ENCODE measurements at places on chromosomes 13 and 19.

DNA sequence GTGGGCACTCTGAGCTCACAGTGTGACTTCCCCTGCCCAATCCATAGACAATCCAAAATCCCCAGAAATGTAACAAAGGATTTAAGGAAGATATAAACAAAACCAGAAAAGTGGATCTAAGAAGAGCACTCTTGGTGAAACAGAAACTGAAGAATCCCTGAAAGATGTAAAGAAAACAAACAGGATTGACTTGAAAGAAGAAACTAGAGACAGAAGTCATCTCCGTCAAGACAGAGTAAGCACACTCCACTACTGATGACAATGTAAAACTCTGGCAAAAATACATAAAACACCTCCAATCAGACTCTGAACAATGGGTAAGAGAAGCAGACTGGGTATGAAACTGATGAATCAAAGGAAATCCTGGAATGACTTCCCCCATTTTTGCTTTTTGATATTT is 13.5 kb downstream of the TUBGCP3 start:
- no peak for DNase-seq

GRCh38 chr19:45069056-45069455 is 7.2 kb downstream of the ZNF296 start:
- DNase-seq = no peak

- no peak for DNase-seq
Observed at GRCh38 chr19:22427547-22427946, 5.4 kb upstream of the ZNF98 start.

DNA sequence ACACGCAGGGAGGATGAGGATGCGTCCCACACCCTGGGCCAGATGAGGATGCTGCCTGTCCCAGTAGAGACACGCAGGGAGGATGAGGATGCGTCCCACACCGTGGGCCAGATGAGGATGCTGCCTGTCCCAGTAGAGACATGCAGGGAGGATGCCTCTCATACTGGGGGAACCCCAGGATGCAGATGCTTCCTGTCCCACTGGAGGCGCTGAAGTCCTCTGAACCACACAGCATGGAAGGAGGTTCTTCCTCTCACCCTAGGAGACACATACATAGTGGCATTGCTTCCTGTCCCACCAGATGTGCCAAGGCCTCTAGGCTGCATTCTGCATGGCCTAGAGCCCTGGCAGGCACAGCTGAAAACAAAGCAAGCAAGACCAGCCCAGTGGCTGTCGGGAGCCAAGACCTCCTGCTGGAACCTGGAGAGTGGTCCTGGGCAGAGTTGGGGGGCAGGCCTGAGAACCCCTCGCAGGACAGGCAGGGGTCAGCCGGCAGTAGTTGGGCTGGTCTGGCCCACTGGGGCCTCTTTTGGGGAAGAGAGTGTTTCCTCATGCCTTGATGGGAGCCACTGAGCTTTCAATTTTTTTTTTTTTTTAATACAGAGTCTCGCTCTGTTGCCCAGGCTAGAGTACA is 4.3 kb downstream of the HPN start:
- DNase-seq = no peak

DNA sequence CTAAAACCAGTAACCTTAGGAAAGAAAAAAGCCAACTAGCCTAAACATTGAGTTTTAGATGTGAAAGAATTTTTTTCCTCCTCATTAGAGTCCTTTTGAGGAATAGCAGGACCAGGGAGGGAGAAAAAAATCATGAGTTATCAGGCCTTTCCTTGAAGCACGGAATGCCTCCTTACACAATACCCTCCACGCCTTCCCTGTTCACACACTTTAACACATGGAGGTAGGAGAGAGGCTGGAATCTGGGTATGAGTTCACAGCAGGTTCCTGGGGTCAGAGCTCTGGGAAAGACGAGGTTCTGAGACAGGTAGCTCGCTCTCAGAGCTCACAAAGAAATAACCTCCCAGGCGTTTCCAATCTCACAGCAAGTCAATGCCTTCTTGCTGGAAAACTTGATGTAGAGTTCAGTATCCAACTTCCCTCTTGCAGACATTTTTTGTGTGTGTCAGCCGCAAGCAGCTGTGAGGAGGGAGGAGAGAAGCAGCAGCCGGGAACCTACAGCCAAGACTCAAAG is 716 bp downstream of the ZNF573 start:
- DNase-seq = no peak

- DNase-seq = no peak
Observed at GRCh38 chr19:8451885-8452284, 7.1 kb downstream of the HNRNPM start.

- DNase-seq = no peak
Observed at GRCh38 chr13:78907006-78907405, 248.1 kb upstream of the OBI1 start.

DNA sequence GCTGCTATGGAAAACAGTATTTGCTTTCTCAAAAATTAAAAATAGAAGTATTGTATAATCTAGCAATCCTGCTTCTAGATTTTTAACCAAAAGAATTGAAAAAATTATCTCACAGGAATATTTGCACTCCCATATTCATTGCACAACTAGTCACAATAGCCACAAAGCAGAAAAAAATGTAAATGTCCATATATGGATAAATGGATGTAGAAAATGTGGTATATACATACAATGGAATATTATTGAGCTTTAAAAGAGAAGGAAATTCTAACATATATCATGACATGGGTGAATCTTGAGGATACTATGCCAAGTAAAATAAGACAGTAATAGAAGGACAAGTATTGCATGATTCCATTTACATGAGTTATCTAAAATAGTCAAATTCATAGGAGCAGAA is 2753.0 kb downstream of the PCDH9 start:
- no peak for DNase-seq

DNA sequence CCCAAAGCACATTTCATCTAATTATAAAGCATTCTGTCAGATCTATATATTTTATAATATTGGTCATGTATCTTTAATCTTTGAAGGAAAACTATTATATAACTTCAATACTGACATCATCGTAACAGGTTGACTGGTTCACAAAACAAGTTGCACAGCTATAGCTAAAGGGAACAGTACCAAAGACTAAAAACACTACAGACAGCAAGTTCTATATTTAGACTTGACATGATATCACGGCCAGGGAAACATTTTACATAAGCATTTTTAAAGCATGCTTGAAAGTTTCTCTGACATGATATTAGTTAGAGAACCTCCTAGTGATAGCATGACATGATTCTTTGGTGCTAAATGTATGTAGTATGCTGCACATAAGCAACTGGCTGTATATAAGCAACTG is 182.5 kb downstream of the NDFIP2 start:
- DNase-seq = no peak

DNA sequence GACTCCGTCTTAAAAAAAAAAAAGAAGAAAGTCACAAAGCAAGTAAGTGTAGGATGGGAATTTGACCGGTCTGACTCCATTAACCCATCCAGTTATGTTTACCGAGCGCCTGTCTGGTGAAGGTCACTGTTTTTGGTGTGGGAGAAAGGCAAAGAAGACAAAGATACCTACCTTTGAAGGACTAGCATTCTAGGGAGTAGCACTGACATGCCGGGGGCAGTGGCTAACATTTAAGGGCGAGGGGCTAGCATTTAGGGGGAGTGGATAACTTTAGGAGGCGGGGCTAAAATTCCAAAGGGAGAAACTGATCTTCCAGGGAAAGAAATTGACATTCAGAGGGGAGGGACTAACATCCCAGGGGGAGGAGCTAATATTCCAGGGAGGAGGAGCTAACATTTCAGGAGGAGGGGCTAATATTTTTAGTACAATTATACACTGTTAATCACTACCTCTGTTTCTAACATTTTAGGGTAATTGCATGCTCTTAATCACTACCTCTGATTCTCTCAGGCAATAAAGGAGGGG is 8.7 kb downstream of the GPR32 start:
- DNase-seq = no peak

DNA sequence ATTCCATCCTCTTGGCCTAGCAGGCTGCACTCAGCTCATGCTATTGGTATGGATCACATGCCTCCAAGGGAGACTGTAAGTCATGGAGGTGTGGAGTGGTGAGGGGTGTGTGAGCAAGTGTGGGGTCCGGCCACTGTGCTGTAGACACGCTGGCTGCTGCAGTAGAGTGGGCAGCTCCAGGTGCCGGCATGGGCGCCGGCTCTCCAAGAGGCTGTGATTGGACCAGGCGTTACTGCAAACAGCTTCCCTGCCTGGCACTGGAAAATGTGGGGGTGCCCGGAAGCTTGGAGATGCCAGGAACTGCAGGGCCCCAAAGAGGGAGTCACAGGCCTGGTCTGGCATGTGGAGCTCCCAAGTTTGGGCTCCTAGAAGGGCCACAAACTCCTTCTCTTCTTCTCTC is 245.7 kb downstream of the GPC6 start:
- DNase-seq = no peak

DNA sequence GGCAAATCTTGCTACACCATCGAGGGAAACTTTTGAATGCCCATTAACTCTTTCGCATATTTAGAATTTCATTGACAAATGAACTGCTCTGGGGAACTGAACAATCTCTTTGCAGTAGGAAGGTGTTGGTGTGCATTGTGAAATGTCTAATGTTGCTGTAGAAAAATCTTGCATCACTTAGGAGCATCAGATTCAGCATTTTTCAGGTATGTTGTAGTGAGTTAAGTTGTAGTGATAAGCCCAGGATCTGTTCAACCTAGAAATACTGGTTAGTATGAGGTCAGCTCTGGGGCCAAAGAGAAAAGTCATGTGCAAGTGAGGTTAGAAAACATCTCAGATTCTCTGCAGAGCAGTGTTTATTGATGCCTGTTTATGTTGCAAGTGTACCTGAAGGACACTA is 4.1 kb downstream of the FRY start:
- no peak for DNase-seq

DNA sequence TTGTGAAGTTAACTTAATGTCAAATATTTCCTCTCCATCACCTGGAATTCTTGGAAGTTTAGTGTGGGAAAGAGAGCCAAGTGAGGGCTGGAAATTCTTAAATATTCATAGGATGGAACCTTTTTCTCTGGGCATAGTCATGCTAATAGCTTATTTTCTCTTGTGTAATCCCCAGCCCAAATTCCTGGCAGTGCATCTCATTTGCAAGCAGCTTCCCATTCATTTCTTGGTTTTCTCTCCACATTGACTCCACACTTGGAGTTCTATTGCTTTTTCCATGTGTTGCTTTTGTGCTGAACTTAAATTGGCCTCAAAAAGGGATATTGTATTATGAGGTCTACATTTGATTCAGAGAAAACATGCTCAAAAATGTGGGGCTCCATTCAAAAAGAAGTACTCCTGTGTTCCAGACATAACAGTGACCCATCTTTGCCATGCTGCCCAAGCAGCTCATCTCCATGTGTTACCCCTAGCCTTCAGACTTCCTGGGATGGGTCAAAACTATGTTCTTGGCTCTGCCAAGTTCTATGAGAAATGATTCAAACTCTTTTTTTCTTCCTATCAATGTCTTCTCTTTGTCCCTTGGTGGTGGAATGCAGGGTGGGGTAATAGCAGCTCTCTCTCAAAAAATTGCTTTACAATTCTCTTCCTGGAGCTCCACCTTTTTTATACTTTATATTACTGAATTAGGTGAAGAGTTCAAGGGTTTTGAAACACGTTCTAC is 2471.5 kb downstream of the PCDH9 start:
- DNase-seq = no peak

- no peak for DNase-seq
Observed at GRCh38 chr13:44868397-44868796, 120.9 kb downstream of the NUFIP1 start.

GRCh38 chr19:32767951-32768679 is 48.5 kb downstream of the TDRD12 start:
- no peak for DNase-seq
